Right lobe of liver (tissue), 6 donors: ENCODE measurements at places on chromosomes 7 and 10.

- H3K27me3 ChIP-seq, result no peaks in the 10 kb centered on the region
- DNase-seq, result no peak
- H3K4me1 ChIP-seq, result no peaks in the 10 kb centered on the region
- H3K4me3 ChIP-seq, result no peak overlapping the region
These were observed 84.3 kb upstream of the GRB10 start for GRCh38 chr7:50867034-50867356.

GRCh38 chr7:114620208-114620607 lies 205.6 kb downstream of the FOXP2 start:
- no peak overlapping the region for H3K27ac ChIP-seq
- no peaks in the 10 kb centered on the region for H3K27me3 ChIP-seq
- no peaks in the 10 kb centered on the region for H3K4me1 ChIP-seq
- H3K4me3 ChIP-seq, result no peak overlapping the region
- no peaks in the 10 kb centered on the region for H3K36me3 ChIP-seq

DNA sequence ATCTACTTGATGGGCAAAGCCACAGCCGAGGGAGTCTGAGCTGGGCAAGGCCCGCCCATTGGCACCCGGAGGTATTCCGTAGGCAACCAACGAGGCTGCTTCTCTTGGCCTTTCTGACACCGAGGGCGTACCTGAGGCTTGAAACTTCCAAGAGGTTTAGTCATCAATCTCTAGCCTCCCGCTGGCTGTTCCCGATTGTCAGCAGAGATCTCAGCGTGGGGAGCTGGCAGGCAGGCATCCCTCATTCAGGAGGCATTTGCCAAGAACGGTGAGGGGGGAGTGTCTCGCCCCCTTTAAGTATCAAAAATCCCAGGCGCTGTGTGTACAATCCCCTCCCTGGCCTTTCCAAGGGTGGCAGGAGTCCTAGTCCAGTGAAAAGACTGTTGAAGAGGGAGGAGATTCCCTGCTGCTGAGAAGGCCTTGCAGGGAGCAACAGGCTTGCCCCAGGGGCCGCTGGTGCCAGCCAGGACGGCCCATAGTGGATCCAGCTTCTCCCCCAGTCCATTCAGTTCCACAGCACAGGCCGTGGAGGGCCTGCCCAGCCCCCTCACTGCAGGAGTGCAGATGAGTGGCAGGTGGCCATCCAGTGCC lies 39.7 kb downstream of the OAT start:
- no peak overlapping the region for H3K27ac ChIP-seq
- no peaks in the 10 kb centered on the region for H3K36me3 ChIP-seq
- DNase-seq, result no peak
- no peak overlapping the region for H3K4me3 ChIP-seq
- no peaks in the 10 kb centered on the region for H3K27me3 ChIP-seq

DNA sequence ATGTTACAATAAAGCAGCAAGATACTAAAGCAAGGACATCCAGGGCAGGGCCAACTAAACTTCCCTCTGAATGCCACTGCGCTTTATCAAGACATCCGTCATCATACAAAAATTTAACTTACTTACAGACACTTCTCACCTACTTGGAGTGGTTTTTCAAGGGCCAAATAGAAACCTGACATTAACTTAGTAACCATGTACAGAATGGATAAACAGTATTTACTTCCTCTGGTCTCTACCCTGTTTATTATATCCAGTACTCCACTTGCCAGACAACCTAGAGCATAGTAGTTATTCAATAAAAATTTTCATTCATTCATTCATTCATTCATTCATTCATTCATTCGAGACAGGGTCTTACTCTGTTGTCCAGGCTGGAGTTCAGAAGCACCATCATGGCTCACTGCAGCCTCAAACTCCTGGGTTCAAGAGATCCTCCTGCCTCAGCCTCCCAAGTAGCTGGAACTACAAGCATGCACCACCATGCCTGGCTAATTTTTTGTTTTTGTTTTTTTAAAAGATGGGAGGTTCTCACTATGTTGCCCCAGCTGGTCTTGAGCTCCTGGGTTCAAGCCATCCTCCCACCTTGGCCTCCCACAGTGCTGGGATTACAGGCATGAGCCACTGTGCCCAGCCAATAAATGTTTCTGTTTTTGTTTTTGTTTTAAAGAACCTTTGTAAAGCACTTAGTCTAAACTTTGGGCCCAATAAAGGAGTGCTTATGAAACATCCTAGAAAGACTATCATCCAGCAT lies 19.0 kb downstream of the SMURF1 start:
- H3K27me3 ChIP-seq, result no peaks in the 10 kb centered on the region
- peak overlapping the region; percentile 47 for H3K27ac ChIP-seq
- H3K4me3 ChIP-seq, result no peak overlapping the region
- H3K36me3 ChIP-seq, result no peaks in the 10 kb centered on the region
- no peak for DNase-seq
- no peaks in the 10 kb centered on the region for H3K4me1 ChIP-seq

DNA sequence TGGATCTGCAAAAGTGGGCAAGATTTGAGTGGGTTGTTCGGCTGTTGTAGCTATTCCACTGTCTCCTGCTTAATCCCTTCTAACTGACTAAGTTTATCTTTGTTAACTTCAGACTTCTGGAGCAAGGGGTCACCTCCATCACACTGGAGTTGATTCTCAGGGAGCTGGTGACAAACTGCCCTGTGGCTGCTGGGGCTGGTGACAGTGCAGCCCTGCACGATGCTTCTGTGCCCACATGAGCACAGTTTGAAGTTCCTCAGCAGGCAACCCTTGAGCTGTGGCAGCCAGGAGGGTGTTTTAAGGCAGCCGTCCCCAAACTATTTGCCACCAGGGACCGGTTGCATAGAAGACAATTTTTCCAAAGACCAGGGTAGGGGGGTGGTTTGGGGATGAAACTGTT lies 40.5 kb downstream of the ADRB1 start:
- no peaks in the 10 kb centered on the region for H3K27me3 ChIP-seq
- no peak overlapping the region for H3K4me3 ChIP-seq
- no peaks in the 10 kb centered on the region for H3K36me3 ChIP-seq
- no peak for DNase-seq
- H3K27ac ChIP-seq, result no peak overlapping the region
- H3K4me1 ChIP-seq, result no peaks in the 10 kb centered on the region

DNA sequence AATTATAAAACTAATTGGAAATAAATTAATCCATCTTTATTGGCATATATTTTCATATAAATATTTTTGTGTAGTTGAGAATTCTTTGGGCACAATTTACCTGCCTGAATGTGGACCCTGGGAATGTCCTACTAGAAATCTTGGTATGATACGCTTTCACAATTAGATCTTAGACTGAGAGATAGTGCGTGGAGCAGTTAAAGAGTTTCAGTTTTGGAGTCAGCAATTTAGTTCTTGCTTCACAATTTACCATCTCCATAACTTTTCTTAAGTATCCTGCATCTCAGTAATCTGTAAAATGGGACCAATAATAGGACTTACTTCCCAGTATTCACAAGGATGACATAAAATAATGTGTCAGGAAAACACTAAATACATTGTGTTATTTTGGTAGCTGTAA lies 2.0 kb downstream of the MTPN start:
- peaks cover 10% of the 10 kb centered on the region for H3K4me1 ChIP-seq
- H3K27me3 ChIP-seq, result no peaks in the 10 kb centered on the region
- DNase-seq, result no peak
- no peak overlapping the region for H3K27ac ChIP-seq

DNA sequence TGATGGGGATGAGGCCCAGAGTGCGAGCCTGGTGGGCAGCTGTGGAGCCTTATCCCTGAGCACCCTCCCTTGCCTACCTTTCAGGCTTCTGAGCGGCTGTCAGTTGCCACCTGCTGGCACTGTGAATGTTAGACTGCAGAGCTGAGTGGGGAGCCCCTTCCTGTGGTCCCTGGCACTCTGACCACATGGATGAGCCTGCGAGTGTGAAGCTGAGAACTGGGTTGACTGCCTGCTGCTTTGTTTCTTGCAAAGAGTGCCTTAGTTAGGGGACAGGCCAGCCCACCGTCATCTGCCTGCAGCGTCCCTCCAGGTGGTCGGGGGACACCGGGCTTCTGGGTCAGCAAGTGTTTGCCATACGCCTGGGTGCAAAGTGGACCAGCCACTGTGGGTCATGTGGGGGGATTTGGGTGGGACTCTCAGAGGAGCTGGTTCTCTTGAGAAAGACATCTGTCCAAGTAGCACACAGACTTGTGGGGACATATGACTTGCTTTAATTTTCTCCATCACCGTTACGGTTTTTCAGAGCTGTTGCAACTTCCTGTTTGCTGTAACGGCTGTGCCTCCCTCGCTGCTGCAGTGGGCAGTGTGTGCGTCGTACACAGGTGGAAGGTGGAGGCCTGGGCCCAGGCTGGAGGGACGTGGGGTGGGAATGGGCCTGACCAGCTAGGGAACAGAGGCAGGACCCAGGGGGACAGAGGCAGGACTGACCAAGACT lies 13.7 kb downstream of the INPP5A start:
- no peak overlapping the region for H3K27ac ChIP-seq
- H3K4me1 ChIP-seq, result peaks cover 22% of the 10 kb centered on the region
- DNase-seq, result peak; percentile 56
- no peaks in the 10 kb centered on the region for H3K27me3 ChIP-seq
- no peaks in the 10 kb centered on the region for H3K36me3 ChIP-seq

GRCh38 chr7:128029405-128029995 lies 1.7 kb downstream of the LRRC4 start:
- H3K27ac ChIP-seq, result no peak overlapping the region
- no peak for DNase-seq
- no peaks in the 10 kb centered on the region for H3K36me3 ChIP-seq

DNA sequence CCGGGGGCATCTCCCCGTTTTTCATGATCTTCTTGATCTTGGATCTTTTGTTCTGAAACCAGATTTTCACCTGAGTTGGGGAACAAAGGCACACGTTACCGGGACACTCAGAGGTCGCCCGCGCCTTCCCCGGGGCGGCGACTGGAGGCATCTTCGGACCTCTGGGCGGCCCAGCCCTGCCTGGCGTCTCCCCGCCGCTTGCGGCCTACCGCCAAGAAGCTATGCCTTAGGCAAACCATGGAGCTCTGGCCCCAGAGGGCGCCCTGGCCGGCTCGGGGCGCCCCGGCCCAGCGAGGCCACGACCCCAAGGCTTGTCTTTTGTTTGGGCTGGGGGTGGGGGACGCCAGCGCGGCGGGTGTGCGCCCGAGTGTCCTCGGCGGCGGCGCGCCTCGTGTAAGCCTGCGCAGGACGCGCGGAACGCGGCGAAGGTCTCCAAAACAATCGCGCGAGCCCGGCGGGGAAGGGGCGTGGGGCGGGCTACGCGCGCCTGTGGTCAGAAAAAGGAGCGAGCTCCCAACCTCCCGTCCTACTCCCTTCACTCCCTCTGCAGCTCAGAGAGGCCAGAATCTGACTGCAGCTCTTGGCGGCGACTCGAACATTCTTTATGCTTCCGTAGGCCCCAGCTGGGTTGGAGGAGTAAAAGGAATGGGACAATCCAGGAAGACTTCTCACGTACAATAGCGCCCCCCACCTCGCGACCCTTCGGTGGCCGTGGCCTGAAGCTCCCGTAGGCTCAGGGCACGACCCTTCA lies 3.5 kb downstream of the DLX5 start:
- DNase-seq, result no peak
- H3K4me3 ChIP-seq, result no peak overlapping the region
- no peaks in the 10 kb centered on the region for H3K36me3 ChIP-seq
- peaks cover 19% of the 10 kb centered on the region for H3K27me3 ChIP-seq
- no peaks in the 10 kb centered on the region for H3K4me1 ChIP-seq

DNA sequence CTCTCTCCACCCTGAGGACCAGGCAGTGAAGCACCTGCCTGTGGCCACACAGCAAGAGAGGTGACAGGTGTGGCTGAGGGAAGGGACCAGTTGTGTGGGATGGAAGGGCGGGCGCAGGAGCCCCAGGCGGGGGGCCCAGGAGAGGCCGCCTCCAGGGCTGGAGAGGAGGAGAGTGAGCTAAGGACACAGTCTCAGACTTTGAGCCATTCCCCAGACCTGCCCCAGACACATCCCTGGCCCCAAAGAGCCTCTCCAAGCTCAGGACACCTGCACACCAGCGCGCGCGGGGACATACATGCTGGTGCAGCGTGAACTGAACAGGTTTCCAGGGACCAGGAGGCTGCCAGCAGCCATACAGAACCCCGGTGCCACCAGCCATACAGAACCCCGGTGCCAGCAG lies 237.3 kb downstream of the MAD1L1 start:
- DNase-seq, result no peak
- no peak overlapping the region for H3K4me3 ChIP-seq
- H3K27me3 ChIP-seq, result no peaks in the 10 kb centered on the region
